HFF-Myc (cell line): ENCODE measurements at places on chromosomes 4 and X.
A peak's percentile ranks its signal among the peaks of the same experiment; 100 is the strongest.

DNA sequence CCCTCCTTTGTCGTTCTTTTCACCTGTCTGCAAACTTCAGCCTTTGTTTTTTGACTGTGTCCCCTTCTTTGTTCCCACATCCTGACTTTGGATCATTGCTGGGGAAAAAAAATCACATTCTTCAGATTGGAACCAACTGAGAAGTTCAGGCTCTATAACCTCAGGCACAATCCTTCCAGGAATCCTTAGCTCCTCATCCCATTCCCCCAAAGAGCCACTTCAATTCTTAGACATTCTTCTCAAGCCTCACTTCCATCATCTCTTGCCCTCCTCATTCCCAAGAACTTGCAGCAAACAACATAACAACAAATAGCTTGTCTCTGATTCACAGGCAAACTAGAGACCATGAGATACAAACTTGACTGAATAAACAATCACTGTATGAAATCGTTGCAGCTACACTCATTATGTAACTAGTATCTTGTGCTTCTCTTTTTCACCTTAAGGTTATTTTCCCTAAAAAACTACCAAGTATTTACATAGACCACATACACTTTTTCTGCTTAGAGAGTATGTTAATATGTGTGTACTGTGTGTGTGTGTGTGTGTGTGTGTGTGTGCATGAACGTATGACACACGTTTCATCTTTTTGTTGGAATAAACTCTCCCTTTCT lies 26.4 kb upstream of the PGM2 start:
- no peak for DNase-seq

GRCh38 chr4:90996813-90997212 lies 869.6 kb downstream of the CCSER1 start:
- DNase-seq, result no peak

- DNase-seq, result peak; percentile 59
Observed at GRCh38 chr4:74364652-74365491, at the start of gene EREG. Gene EREG (plus strand): TSS chr4:74365145. CDS start chr4:74365309, 164 bp downstream.

DNA sequence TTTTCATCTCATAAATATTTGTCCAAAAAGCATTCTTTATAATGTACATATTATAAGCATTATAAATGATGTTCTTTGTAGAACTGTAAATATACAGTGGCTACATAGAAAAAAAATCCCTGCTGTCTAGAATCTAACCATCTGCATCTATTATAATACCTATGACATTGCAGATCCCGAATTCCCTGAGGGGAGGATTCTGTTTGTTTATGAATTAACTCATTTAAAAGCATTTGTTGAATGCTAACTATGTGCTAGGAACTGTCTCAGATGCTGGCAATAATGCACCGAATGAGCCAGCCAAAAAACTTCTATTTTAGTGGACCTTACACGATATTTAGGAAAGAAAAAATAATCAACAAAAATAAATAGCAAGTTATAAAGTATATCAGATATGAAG lies 189.6 kb downstream of the PACRGL start:
- no peak for DNase-seq

GRCh38 chr4:73752424-73752823 lies 12.1 kb downstream of the CXCL8 start:
- no peak for DNase-seq

GRCh38 chrX:29547877-29548276 lies 667.5 kb upstream of the MAGEB2 start:
- DNase-seq, result no peak

- DNase-seq, result peak; percentile 49
Observed at GRCh38 chr4:141346144-141346543, 125.4 kb downstream of the ZNF330 start.

- DNase-seq, result no peak
Observed at GRCh38 chrX:149365061-149365460, 140.0 kb downstream of the IDS start.

- DNase-seq, result no peak
Observed at GRCh38 chr4:157898836-157899605, 273.8 kb downstream of the GASK1B start.

GRCh38 chrX:71666240-71667223 lies 814 bp upstream of the LOC101059915 start:
- DNase-seq, result no peak

DNA sequence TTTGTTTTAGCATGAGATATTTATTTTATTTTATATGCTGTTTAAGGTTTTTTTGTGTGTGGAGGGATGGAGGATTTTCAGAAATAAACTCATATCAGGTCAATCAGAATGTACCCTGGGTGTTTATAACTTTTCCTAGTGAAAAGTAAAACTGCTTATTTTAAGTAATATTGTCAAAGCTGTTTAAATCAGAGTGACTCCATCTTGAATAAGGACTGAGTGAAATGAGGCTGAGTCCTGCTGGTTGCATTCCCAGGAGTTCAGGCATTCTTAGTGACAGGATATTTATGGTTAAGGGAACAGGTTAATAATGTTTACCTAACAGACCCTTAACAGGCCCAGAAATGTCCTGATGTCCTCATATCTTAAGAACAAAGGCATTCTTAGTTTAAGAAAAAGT lies 1160.9 kb upstream of the PCDH7 start:
- DNase-seq, result no peak

- no peak for DNase-seq
Observed at GRCh38 chr4:53101191-53101581, 239.1 kb downstream of the RASL11B start.

DNA sequence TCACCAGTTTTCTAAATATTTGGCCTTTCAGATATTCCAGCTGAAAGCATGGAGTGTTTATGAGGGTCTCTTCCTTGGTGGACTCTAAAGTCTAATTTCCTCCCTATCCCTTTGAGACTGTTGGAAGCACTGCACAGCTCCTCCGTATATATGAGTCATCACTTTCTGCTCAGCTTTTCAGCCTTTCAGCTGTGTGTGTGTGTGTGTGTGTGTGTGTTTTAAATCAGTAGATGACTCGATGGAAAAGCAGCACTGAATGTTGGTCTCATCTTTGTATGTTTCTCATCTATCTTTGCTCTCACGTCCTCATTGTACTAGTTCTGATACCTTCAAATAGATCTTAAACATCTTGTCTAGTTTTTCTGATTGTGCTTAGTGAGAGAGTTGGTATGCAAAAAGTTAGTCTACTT lies 81.6 kb downstream of the ZFX start:
- DNase-seq, result peak; percentile 33

DNA sequence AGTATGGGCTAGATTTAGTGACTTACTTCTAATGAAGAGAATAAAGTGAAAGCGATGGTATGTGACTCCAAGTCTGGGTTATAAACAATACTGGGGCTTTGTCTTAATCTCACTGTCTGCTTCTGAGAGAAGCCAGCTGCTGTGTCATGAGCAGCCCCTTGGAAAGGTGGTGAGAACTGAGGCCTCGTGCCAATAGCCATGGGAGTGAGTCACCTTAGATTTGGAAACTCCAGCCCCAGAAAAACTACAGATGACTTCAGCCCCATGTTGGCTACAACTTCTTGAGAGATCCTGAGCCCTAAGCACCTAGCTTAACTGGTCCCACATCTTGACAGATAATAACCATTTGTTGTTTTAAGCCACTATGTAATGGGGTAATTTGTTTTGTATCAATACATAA lies 77.6 kb downstream of the CWH43 start:
- DNase-seq, result no peak

GRCh38 chrX:21375708-21376009 lies 1.4 kb downstream of the CNKSR2 start:
- no peak for DNase-seq

GRCh38 chrX:70454441-70455365 lies 10.1 kb downstream of the DLG3 start:
- DNase-seq, result no peak

DNA sequence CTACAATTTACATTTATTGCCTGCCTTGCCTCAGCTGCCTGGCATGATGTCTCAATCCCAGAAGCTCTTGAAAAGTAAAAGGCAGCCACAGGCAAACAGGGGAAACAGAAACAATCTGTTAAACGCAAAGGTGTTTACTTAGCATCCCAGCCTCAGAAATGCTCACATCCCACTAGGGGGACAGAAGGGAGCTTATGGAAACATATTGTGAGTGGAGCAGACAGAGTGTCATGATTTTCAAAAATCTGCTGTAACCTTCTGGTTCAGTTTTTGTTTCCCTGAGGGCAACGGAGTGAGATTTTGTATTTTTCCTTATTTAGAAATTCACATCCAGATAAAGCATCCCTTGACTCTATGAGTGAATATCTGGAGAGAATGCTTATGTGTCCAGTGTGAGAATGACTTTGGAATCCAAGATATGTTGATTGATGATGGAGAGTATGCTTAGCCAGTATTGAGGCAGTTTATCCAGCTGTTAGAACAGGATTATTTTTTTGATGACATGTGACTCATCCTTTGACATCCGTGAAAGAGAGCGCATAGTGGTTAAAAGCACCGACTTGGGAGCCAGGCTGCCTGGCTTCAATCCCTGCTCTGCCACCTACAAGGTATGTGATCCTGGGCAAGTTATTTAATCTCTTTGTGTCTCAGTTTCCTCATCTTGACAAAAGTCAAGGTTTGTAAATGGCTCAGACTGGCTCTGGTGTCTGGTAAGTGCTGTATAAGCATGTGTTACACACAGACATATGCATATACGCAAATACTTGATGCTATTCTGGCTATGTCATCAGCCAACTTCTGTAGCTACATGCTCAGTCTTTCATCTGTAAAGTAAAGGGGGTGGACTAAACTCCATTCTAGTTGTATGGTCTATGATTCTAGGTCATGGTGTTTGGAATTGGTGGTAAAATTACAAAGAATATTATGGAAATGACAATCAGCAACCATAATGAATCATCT lies 381.2 kb downstream of the RAPGEF2 start:
- DNase-seq, result no peak

DNA sequence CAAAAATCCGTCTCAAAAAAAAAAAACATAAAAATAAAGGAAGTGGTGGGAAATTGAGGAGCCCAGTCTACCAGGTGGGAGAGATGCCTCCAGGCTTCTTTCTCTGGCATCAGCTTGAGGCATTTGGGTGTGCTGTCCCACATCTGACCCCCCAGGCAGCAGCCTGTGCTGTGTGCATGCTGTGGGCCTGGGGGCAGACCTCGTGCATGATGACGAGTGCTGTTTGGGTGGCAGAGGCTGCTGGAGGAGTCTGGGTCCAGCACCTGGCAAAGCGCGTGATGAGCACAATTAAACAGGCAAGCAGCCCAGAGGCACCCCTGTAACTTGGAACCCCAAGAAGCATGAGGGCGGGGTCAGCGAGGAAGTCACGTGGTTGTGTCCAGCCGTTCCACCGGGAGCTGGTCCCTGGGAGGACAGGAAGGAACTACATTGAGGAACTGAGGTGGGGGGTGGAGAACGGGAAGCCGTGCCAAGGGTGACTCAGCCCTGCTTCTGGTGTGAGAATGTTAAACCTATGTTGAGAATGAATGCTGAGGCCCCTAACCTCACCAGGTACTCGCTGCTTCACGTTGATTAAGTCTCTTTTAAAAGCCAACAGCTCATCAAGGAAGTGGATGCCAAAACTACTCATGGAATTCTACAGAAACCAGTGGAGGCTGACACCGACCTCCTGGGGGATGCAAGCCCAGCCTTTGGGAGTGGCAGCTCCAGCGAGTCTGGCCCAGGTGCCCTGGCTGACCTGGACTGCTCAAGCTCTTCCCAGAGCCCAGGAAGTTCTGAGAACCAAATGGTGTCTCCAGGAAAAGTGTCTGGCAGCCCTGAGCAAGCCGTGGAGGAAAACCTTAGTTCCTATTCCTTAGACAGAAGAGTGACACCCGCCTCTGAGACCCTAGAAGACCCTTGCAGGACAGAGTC lies 6.1 kb downstream of the TACC3 start:
- peak; percentile 65 for DNase-seq

DNA sequence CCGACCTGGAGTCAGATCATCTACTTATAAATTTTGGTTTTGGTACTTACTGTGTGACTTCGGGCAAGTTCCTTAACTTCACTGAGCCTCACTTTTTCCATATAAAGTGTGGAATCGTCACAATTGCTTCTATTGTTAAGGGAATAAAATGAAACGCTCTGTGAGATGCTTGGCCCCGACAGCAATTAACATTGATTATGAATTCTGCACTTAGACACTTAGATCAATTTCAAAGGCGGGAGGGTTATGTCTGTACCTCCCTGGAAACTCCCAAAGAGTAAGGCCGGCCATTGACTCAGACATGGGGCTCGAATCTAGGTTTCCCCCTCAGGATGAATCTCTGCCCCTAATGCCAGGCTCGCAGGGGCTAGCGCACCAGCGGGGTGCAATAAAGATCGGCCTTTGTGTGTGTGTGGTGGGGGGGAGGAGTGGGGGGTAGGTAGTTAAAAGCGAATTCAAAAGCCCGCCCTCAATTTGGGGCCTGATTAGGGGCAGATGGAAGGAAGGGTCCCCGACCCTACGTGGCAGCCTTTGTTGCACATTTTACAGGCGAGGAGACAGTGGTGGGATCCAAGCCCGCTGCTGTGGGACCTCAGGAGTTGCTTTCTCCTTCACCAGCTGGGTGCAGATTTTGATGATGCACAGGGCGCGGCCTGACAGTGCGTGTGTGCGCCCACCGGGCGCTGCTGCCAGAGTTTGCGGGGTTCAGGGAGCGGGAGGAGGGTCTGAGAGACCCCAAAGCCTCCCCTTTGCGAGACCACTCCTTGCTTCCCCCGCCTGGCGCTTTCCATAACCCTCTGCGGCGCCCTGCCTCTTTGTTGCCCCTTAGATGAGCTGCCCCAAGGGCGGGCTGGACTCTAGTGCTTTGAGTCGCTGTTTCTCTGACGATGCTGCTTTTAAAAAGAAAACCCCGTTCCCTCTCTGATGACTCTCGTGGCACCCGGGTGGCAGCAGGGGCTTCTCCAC lies 9.6 kb downstream of the MSX1 start:
- no peak for DNase-seq

DNA sequence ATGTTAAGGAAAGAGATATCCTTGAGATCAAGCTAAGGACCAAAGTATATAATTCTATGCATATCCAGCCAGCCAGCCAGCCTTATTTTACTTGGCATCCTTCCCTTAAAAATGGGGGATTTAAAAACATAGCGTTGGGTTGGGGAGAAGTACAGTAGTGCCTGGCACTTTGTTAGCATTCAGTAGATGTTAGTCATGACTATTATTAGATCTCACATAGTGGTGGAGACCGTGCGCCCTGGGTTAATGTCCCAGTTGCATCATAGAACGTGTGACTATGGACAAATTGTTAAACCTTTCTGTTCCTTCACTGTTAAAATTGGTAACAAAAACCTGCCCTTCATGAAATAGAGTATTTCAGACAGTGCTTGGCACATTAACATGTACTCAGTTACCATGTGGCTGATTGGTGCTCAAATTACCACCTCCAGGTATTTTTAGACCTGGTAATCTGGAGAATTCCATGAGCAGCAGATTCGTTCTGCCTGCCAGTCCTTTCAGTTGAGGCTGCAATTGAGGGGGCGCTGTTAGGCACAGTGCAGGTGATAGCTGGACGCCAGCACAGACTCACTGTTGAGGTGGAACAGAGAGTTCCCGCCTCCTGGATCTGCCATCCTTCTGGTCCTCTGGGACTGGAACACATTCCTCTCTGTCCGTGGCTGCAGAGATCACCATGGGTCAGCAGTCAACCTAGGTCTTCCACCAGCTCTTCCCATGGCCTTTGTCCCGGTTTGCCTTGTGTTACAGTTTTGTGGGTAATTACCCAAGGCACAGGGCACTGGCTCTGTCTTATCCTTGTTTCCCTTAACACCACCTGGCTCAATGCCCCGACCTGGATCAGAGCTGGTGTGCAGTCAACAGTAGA lies 31.7 kb downstream of the RBBP7 start:
- no peak for DNase-seq
